NCI-H2081 treated with DMSO at 0.1 percent for 48 hours (cell line): ENCODE measurements at places on chromosomes 7 and 10.

DNA sequence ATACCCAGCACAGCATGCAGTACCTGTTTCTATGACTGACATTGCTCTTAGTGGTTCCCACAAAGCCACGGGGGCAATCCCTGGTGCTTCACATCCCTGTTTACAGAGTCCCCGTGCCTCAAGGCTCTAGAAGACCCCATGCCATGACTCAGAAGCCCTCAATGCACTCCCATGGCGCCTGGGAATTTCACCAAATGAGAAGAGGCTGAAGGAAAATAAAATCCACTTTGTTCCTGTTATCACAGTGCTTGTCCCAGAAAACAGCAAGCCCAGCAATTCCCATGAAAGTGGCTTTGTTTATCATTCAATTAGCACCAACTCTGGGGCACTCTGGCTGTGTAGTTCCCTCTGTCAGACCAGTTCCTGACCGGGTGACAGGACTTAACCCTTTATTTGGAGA lies 268.3 kb downstream of the TNS3 start:
- no peak for DNase-seq

- DNase-seq = no peak
Observed at GRCh38 chr10:123741146-123741545, 75.0 kb downstream of the GPR26 start.

DNA sequence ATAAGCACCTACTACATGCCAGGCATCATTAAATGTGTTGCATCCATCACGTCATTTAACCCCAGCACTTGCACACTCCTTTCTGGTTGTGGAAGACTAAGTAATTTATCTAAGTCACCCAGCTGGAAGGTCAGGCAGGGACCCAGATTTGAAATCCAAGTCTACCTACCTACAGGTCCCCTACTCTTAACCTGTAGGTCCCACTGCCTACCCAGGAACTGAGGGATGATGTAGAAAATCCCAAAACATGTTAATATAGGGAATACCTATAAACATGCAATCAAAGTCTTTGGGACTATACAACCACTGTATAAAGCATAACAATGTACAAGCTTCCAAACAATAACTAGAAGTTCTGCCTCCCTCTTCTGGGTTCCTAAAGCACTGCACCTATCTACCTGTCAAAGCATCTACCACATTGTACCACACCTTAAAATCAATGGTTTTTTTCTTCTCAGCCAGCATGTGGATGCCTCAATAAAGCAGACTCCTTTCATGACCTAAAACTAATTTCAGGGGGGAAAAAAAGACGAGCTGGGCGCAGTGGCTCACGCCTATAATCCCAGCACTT lies 5.6 kb downstream of the IL6 start:
- no peak for DNase-seq

DNA sequence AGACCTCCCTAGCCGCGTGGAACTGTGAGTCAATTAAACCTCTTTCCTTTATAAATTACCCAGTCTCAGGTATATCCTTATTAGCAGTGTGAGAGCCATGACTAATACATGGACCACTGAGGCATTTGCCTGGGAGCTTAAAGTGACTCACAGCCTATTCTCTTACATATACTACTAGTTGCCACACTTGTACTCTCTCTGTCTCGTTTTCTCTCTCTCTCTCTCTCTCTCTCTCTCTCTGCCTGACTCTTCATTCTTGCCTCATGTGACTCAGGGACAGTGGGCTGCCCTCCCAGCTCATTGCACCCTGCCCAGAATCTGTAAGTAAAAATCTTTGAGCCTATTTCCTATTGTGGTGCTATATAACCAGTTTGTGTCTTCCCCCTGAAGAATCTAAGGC lies 238.5 kb upstream of the MAGI2 start:
- DNase-seq = no peak

DNA sequence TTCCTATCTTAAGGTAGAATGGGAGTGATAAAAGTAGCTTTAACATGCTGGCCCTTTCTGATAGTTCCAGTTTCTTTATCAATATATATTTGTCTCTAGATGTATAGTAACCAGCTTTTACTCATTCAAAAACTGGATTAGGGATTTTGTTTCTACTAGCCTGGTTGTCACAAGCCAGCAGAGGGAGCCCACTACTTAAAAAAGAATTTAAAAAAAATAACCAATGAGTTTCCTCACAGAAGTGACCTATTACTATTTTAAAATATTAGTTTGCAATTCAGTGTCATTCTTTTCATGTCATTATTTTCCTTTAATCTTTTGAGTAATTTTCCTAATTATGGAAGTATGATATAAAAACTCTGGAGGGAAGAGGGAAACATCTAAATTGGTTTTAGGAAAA lies 142.1 kb downstream of the PHTF2 start:
- DNase-seq = no peak

DNA sequence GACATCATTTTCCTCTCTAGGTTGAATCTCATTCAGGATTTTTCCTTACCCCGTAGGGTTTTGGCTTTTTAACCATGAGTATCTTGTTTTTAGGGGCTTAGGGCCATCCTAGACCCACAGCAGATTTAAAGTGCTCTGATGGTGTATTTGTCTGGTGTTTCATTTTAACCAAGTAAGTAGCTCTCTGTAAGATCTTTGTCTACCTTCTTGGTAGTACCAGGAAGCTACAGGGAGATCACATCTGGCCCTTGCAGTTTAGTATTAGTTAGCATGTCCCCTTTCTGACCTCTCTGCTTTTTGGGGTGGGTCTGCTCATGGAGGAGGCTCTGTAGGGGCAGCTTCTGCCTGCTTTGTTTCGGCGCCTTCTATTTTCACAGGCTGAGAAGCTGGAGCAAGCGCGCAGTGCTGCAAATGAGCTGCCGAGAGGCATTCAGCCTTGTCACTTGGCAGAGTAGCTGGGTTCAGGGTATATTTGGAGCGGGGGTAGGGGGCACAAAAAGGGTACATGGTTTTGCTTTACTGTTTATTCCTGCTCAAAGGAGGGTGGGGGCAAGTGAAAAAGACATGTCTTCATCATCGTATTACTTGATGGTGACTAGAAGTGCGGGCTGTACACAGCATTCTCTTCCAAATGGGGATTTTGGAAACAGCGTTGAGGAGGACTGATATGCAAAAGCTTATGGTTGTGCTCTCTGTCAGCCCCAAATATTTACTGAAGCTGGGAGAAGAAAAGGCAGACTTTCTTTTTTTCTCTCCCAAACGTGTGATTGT lies 146.3 kb downstream of the CELF2 start:
- no peak for DNase-seq

DNA sequence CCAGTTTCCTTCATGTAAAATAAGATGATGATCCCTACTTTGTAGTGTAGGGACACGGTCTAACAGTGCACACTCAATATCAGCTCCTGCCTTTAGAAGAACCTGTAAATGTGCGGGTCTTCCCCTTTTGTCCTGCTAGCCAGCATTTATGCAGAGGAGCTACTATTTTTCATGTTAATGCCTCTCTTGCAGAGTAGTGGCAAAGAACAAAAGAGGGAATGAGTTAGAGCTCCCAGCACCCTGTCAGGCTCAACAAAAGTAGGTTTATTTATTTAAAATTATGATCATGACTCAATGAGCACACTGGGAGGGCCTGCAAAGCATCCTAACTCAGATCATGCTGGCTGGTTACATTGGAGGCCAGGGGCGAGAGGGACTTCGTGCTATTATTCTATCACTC lies 414.5 kb upstream of the COBL start:
- no peak for DNase-seq

DNA sequence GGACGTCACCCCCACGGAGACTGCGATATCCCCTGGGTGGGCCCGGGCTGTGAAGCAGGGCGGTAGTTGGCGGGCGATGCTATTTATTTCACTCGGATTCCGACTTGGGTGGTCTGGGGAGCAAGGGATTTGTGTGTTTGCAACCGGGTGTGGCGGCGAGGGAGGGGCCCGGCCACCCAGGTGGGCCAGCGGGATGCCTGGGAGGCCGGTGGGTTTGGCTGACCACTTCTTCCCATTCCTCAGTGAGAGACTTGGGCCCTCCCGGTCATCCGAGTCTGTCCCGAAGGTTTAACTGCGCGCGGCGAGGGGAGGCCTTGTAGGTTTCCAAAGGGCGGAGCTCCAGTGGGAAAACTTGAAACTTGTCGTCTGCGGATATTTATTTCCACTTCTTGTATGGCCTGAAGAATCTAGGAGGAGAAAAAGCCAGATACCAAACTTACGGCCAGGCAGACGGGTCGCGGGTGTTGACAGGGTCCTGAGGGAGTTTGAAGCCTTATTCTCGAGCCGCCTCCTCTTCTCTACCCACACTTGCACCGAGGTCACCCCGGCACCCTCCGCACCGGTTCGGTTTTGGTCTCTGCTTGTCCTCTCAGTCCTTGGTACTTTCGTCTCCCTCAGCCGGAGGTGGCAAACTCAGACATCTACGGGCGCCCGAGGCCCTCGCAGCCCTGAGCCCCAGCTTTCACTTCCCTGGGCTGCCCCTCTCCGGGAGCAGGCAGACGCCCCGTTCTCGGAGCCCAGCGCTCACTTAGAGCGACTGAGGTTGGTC lies 17.9 kb downstream of the ZNF316 start:
- DNase-seq = no peak

DNA sequence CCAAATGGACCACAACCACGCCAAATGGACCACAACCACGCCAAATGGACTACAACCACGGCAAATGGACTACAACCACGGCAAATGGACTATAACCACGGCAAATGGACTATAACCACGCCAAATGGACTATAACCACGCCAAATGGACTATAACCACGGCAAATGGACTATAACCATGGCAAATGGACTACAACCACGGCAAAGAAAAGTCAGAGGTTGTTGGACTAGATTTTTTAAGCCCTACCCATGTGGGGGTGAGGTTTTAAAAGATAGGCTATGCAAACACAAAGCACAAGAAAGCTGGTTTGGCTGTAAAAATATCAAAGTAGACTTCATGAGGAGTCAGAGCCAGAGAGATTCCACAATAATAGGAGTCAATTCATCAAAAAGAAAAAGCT lies 55.8 kb downstream of the NCAPG2 start:
- DNase-seq = no peak

GRCh38 chr7:151669762-151670161 lies 150.1 kb upstream of the RHEB start:
- DNase-seq = no peak

DNA sequence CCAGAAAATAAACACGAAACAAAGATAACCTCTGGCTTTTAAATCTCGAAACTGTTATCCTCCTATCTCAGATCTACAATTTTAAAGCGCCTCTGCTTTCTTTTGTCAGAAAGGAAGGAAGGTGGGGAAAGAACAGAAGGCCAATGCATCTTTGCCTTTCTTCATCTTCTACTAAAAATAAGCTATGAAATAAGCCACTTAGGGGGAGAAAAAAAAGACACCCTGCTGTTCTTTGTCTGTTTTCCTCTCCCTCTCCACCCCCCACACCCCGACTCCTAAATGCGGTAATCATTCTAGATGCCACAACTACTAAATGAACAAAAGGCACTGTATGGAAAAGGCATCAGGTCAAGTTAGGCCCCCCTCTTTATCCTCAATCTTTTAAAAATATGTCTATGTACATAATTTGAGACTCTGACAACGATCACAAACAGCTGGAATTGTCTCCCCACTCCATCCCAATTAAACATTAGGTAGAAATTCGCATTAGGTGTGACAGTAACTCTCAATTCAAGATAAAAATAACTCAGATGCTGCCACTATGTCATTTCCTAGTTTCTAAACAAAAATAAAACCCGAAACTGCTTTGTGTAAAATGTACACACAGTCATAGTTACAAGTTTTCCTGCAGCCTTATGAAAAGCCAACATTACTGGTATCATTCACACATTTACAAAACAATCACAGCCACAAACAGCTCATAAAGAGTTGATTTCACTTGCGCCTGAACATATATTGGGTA lies 2.4 kb downstream of the UBE2H start:
- no peak for DNase-seq

GRCh38 chr10:51905032-51905431 lies 205.6 kb upstream of the CSTF2T start:
- no peak for DNase-seq

DNA sequence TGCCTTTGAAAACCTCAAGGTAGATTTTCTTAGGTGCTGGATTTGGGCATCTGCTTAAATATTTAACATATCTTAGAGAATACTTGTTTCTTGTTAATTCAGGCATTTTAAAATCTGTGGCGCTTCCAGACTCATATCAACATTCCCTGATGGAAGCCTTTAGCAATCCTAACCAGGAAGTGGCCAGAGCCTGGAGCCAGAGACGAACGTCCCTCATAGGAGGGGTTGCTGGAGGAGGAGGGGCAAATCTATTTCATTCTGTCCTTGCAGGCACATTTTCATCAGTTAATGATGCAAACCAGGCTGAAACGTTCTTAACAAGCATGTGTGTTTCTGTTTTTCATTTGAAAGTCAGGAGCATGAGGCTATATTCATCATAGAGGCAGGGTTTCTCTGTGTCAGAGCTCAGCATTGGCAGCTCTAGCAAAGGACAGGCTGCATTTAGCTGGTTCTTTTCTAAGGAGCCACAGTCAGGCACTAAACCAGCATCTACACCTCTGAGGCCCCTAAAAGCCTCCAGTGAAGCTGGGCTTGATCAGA lies 17.8 kb upstream of the IFIT2 start:
- no peak for DNase-seq

- no peak for DNase-seq
Observed at GRCh38 chr7:24975644-24976260, 4.2 kb downstream of the OSBPL3 start.

GRCh38 chr7:72785166-72785955 lies 42.6 kb downstream of the TYW1B start:
- DNase-seq = no peak

DNA sequence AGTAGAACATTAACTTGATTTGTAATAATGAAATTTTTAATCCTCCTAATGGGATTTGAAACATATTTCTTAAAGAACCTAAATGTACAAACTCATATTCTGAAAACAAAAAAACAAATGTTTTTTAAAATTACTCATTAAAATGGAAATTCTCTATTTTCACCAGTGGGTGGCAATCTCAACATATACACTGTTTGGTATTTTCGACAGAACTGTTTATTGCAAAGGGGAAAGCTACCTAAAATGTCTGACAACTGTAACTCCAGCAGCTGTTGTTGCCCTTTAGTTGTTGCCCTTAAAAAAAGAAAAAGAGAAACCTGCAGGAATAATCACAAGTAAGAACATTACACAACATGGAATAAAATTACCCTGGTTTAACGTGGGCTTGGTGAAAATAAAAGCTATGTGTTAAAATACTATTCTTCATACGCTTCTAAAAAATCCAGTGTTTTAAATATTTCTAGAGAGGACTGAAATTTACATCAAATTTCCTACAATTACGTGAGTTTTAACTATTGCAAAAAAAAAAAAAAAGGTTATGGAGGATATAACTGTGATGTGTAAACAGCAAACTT lies 54.5 kb downstream of the COL1A2 start:
- peak; percentile 68 for DNase-seq

- DNase-seq = no peak
Observed at GRCh38 chr7:83976302-83976701, 218.3 kb downstream of the SEMA3A start.

- DNase-seq = no peak
Observed at GRCh38 chr7:139915864-139916716, 87.0 kb downstream of the TBXAS1 start.

DNA sequence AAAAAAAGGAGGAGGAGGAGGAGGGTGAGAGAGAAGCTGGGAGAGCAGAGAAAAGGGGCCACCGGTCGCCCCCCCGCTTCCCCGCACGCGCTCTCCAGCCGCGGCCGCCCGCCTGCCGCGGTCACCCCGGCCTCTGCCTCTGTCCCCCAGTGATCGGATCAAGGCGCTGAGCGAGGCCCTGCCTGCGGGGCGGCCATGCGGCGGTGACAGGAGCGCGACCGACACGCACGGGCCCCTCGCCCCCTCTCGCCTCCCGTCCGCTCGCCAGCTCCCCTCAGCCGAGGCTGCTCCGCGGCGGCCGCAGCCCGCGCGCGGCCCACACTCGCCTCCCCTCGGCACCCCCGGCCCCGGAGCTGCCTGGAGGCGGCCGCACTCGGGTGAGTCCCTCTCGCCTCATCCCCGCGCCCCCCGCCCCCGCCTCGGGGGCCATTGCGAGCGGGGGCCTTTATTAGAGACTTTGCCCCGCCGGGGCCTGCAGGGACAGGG lies at the start of gene GTF2I:
Gene GTF2I (plus strand): TSS at position 27 of the 486 bp plus-strand sequence. CDS start 31,411 bp downstream, outside the sequence.
- DNase-seq = no peak
